Brain microvascular endothelial cell (primary cell): ENCODE measurements at places on chromosomes 2 and 18.

- no peak for DNase-seq
Observed at GRCh38 chr18:51941999-51942398, 398.0 kb upstream of the DCC start.

DNA sequence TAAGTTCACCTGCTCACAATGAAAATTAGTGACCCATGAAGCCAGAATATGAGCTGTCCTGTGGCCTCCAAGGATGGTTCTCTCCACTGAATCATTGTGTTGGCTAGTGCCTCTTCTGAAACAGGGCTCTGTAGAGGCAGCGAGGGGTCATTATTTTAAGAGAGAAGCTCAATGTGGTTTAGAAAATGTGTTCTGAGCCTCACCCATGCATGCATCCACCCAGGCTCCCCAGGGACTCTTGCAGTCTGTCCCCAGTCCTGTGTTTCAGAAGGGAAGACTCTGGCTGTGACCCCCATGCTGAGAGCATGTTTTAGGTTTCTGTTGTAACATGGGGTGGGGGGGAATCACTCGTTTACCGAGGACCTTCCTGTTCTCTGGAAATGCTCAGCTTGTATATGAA lies 135.2 kb downstream of the RNF144A start:
- DNase-seq, result no peak

- DNase-seq, result no peak
Observed at GRCh38 chr18:72160510-72161445, 383.4 kb downstream of the CBLN2 start.

DNA sequence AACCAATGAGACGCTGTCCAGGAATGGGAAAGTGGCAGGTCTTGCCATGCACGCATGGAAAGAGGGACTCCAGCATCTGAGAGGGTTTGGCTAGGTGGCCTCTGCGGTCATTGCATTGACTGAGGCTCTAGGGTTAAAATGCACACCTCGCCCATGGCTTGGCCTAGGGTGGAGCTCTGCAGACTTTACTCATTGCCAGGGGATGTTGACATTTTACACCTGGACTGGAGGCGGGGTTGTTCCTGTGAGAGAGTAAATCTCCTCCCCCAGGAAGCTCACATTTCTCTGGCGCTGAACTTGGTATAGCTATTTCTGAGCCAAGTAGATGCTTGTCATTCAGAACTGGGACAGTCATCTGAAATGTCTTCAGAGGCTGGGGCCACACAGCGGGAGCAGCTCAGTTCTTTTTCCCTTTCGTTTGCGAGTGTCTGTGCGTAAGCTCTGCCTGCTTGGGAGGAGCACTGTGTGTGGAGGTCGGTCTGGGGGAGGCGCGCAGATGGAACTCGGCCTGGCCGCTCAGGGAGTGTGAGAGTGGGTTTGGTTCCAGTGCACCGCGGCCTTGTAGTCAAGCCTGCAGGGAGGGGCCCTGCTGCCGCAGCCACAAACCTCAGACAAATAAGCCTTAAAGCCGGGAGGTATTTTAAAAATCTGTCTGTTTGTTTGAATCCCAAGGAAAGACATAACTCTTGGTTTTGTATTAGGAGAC lies 76.5 kb downstream of the LPIN1 start:
- DNase-seq, result no peak

DNA sequence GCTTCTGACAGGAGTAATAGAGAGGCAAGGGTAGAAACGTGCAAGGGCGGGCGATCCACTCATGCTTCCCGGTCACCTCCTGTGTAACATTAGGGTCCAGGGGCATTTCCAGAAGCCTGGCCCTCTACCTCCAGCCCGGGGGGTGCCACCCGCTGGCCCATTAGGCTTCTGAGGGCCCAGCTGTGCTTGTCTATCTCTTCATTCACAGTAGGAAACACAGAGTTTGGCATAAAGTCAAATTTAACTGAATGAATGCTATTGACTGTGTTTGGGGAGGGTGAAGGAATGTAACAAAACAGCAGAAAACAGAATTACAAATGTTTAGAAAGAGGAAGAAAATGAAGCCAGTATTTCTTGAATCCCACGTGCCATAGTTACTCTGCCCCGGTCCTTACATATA lies 112.4 kb upstream of the SLC66A3 start:
- DNase-seq, result no peak

- DNase-seq, result no peak
Observed at GRCh38 chr18:40056079-40056692, 1898.8 kb upstream of the PIK3C3 start.

- peak; percentile 60 for DNase-seq
Observed at GRCh38 chr2:172095146-172095904, 7.4 kb downstream of the DLX2 start.

GRCh38 chr2:218839430-218839829 lies 7.8 kb upstream of the PRKAG3 start:
- DNase-seq, result peak; percentile 9

DNA sequence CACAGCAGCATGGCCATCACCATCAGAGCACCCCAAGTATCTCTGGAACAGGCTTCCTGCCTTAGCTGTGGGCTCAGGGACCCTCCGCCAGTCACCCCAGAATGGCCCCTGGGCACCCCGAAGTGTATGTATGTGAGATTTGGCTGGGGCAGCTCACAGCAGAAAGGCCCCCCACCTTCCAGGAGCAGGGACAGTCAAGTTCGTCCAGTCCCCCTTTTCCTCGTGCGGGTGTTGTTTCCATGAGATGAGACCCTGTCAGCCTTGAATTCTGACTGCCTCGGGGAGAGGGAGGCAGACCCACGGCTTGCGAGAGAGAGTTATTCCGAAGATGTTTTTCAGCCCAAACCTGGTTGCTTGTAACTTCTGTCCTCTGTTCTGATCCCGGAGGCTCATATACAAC lies 290.9 kb upstream of the HDAC4 start:
- no peak for DNase-seq

GRCh38 chr2:28622101-28622499 lies 126.2 kb downstream of the PLB1 start:
- DNase-seq, result no peak

GRCh38 chr18:26503382-26503781 lies 45.0 kb downstream of the KCTD1 start:
- no peak for DNase-seq

DNA sequence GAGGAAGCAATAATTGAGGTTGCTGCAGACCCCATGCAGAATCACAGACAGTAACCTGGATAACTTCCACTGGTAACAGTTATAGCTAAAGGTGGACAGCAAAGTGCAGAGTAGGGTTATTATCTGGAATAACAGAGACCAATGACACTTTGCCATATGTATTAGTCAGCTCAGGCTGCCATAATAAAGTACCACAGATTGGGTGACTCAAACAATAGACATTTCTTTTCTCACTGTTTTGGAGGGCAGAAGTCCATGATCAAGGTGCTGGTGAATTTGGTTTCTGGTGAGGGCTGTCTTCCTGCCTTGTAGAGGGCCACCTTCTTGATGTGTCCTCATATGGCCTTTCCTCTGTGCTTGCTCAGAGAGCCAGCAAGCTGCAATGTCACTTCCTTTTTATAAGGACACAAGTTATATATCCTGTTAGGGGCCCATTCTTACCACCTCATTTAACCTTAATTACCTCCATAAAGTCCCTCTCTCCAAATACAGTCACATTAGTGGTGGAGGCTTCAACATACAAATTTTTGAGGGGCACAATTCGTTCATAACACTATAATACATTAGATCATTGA lies 191.0 kb upstream of the LRP1B start:
- no peak for DNase-seq

- no peak for DNase-seq
Observed at GRCh38 chr2:161020437-161020836, 139.8 kb upstream of the TANK start.

DNA sequence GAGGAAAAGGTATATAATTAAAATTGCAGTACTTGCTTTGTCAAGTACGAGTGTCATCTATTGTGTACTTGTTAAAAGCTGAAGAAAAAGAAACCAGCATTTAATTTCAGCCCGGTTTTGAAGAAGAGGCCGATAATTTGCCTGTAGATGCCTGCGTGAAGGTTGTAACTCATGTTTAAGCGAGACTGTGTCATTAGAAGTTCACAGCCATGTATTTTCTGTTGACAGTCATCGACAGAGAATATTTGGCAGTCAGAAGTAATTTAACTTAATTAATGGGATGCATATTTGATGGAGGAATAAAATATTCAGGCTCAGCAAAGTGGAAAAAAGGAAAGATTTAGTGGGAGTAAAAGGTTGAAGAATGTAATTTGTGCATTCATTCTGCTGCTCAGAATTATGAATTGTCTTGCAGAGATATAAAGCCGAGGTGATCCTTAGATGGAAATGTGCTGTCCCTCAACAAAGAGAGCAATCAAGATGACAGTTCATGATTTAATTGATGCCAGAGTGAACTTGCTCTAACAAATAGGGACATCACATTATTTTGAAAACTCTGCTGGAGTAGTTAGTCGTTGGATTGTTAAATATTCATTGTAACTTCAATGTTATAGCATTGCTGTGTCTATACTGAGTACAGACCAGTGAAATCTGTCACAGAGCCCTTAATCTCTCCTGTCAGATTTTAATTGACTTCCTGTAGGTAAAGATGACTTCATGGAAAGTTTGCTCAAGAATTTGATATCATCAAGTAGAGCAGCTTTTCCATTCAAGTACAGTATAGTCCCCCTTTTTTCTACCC lies 53.9 kb downstream of the ZNF407 start:
- no peak for DNase-seq

- no peak for DNase-seq
Observed at GRCh38 chr2:4151521-4151920, 448.1 kb downstream of the DCDC2C start.

- DNase-seq, result no peak
Observed at GRCh38 chr18:25137197-25137472, 214.8 kb downstream of the ZNF521 start.

DNA sequence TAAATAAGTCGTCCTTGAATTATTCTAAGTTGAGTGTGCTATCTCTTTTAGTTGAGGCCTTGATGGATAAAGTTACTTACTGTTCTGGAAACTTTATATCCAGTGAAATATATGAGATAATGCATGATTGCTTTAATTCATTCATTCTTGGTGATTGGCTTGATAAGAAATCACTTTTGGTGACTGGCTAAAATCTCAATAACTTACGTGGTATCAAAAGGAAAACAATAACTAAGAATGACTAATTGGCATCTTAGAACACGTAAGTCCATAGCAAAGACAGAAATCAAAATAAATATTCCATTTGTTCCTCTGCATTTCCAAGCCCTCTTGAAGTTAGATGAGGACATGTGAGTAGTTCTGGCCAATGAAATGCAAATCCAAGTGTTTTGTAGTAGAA lies 251.6 kb downstream of the NUP35 start:
- DNase-seq, result no peak

- DNase-seq, result no peak
Observed at GRCh38 chr18:75271952-75272351, 61.4 kb downstream of the TSHZ1 start.

DNA sequence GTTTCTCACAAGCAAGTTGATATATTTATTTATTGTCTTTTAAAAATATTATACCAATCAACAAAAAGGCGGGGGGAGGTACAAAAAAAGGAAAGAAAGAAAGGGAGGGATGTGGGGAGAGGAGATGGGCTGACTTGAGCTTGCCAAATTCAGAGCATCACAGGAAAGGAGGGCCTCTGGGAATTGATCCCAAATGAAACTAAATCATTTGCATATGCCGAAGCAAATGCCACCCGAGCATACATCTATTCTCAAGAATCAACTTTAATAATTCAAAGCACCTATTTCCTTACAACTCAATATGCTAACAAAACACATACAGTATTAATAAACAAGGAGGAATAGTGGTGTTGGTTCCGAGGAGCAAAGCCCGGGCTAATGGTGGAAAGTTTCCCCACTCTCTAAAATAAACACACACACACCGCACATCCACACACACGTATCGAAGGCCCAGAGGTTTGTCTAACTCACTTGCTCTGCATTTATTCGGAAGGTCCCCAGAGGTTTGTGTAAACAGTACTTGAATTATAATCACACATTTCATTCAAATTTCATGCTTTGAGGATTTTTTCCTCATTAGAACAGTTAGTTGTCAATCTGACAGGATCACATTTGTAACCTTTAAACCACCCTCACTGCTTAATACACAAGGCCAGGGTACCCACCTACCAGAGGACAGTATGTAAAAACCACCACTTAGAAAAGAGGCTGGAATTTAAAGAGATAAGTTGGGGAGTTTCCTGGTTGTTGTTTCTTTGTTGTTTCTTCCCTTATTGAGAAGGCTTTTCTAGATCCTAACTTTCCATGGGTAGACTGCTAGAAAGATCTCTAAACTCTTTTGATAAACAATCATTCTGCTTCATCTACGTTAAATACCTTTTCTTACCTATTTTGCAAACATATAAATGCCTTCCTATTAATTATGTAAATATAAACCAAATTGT lies 264.7 kb downstream of the TCF4 start:
- no peak for DNase-seq

- peak; percentile 14 for DNase-seq
Observed at GRCh38 chr2:31287654-31288053, 53.7 kb downstream of the EHD3 start.

GRCh38 chr18:9894454-9895068 lies 8.8 kb downstream of the TXNDC2 start:
- no peak for DNase-seq

GRCh38 chr18:68431111-68431921 lies 283.6 kb downstream of the TMX3 start:
- DNase-seq, result no peak

- no peak for DNase-seq
Observed at GRCh38 chr2:221562226-221562625, 9.9 kb downstream of the EPHA4 start.

- peak; percentile 67 for DNase-seq
Observed at GRCh38 chr2:174051741-174052583, 86.8 kb upstream of the SP3 start.

DNA sequence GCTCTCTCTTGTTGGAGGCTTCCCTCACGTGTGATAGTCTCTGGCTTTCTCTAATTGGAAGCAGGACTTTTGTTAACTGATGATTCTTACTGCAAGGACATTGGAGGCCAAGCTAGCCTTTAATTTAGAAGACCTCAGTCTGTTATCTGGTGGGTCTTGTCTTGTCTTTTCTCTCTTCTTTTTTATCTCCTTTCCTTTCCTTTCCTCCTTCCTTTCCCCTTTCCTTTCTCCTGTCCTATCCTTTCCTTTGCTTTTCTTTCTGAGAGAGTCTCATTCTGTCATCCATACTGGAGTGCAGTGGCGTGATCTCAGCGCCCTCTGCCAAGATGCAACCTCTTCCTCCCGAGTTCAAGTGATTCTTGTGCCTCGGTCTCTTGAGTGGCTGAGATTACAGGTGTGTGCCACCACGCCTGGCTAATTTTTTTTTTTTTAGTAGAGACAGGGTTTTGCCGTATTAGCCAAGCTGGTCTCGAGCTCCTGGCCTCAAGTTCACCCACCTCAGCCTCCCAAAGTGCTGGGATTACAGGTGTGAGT lies 18.1 kb downstream of the CCNYL1 start:
- no peak for DNase-seq

GRCh38 chr18:12031846-12032245 lies 50.5 kb downstream of the IMPA2 start:
- peak; percentile 57 for DNase-seq

DNA sequence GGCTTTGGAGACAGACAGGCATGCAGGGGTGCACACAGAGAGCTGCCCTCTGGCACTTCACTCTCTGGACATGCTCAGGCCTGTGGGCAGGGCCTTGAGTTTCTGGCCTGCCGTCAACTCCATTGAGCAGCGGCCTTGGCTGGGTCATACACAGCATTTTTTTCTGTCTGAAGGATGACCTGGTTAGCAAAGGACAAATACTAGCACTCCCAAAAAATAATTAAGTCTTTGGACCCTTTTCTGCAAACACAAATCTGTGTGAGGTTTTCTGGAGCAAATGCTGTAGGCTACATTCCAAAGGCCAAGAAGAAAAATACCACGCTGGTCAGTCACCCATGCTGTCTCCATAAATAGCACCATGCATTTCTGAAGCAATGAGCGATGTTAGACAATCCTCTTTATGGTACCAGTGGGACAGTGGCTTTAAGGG lies 124.7 kb upstream of the CTAGE1 start:
- DNase-seq, result peak; percentile 56
